ENCODE measurements at places on chromosomes 3 and 15.
A peak's percentile ranks its signal among the peaks of the same experiment; 100 is the strongest.

DNA sequence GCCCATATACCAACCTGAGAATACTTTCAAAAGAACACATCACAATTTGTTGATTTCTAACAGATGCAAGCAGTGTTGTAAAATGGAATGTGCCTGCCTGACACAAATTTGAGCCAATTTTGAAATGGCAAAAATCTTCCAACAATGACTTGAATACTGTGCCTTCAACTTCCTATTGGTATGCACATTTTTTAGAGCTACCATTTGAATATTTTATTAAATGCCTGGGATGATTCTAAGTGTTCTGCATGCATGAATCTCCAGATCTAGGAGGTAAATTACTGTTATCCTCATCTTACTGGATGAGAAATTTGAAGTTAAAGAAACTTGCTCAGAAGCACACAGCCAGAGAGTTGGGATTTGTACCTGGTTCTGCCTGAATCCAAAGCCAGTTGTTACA is 282.8 kb upstream of the LRRN1 start:
- no peak for DNase-seq

- peak; percentile 48 for DNase-seq
Observed at GRCh38 chr15:99906793-99907192, 173.6 kb upstream of the LYSMD4 start.

DNA sequence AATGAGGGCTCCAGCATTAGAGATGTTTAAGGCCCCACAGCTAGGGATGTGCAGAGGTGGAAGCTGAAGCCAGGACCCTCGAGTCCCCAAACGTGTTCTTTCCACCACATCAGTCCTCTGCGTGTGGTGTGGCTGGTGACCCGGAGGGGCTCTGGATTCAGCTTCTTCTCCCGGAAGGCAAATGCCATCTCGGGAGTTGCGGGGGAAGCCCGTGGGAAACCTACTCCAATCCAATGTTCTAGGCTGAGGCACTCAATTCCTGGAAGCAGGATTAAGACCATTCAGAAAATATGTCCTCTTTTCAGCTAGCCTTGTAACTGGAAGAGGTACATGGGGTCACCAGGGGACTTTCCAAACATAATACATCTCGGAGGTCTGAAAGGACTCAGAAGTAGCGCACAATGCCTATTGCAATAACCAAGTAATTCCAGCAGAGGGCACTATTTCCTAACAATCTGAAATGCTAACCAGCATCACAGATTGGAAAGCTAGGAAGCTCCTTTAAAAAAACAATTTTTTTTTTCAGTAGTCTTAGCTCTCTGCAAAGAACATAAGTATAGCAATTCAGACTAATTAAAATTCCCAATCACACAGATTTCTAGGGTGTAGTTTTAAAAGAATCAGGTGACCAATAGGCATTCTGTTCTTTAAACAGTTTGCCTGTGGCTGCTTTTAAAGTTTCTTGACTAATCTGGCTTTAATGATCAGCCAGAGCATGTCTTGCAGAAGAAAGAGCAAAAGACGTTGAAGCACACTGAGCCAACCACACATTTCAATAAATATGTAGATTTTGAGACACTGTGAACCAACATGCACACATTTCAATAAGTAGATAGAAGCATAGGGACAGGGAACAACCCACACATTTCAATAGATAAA is 36.1 kb downstream of the BNC1 start:
- peak; percentile 20 for DNase-seq

DNA sequence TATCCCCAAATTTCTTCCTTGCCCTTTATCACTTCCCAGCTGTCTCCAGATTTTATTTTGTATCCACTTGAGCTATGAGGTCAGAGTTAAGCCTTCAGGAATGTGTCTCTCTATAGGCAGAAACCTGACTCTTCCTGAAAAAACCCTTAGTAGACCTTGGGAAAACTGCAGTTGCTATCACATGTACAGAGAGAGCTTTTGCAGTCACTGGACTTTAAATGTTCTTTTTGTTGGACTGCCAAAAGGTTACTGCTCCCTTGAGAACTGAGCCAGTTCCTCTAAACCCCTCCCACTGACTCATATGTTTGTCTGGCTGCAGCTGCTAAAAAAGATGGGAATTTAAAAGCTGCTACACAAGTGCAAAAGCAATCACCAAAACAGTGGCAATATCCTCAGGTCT is 169.1 kb upstream of the CCDC54 start:
- DNase-seq, result peak; percentile 62

- no peak for DNase-seq
Observed at GRCh38 chr15:58021332-58022230, 43.9 kb downstream of the ALDH1A2 start.

DNA sequence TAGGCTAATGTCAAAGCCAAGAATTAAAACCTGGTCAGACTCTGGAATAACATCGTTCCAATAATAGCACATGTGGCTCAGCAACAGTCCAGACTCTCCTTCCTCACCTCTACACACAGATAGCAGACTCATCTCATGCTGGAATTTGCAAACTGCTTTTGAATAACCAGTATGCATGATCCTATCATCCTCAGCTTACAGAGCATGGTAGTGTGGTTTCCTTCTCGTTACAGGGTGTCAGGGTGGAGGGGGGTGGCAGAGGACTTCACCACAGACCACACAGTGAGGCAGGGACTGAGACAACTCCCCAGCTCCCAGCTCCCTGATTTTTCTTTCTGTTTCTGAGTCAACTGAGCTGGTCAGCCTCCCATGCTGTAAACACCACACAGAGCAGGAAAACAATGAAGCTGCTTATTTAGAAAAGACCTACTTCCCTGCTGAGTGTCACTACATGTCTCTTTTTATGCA is 101.6 kb downstream of the RPL22L1 start:
- no peak for DNase-seq

DNA sequence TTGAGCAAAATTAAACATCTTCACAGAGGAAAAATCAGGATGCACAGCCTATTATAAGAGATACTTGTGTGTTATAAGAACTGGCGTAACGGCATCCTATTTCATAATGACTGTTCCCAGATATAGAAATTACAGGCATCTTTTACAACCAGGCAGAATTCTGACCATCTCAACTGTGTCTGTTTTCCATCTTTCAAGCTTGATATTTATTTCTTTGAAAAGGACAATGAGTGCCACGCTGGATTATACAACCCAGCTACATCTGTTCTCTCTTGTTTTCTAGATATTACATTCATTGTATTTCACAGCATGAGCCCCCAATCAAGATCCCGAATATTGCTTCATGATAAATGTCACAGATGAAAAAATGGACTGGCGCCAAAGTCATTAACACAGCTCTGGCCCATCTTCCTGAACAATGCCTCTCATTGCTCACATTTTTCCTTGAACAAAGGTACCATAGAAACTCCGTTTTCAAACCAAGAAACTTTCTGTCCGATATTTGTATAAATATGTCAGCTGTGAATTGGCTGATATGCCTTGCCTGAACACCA is 420.6 kb downstream of the TBL1XR1 start:
- no peak for DNase-seq

GRCh38 chr3:191775451-191776233 is 314.7 kb downstream of the PYDC2 start:
- DNase-seq, result peak; percentile 82

DNA sequence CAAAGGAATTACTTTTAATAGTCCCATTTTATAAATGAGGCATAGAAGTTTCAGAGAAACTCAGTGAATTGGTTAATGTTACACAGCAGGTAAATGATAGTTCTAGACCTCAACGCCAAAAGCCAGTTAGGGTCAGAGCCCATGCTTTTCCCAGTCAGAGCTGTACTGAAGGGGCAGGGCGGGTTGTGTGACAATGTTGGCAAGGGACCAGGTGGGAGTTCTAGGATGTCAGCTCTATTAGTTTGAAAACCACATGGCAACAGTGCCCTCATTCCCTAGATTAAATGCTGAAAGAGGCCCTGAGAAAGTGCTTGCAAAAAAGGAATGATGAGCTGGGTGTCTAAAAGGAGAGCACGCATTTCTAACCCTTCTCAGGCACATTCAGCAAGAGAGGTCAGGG is 65.4 kb upstream of the EPHB1 start:
- no peak for DNase-seq

GRCh38 chr3:181741417-181741816 is 29.7 kb downstream of the SOX2 start:
- DNase-seq, result no peak

DNA sequence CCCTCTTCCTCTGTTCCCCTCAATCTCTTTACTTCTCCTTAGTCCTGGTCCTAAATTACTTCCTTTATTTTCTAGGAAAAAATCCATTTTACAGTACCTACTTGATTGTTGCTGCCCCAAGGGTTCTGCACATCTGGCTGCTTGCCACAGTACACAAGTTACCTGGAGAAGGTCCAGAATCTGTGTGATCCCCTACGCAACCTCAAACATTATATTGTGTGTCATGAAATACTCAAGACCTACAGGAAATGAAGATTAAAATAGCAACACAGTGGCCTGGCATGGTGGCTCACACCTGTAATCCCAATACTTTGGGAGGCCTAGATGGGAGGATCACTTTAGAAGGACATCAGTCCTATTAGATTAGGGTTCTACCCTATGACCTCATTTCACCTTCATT is 48.7 kb downstream of the PRKAR2A start:
- DNase-seq, result no peak

DNA sequence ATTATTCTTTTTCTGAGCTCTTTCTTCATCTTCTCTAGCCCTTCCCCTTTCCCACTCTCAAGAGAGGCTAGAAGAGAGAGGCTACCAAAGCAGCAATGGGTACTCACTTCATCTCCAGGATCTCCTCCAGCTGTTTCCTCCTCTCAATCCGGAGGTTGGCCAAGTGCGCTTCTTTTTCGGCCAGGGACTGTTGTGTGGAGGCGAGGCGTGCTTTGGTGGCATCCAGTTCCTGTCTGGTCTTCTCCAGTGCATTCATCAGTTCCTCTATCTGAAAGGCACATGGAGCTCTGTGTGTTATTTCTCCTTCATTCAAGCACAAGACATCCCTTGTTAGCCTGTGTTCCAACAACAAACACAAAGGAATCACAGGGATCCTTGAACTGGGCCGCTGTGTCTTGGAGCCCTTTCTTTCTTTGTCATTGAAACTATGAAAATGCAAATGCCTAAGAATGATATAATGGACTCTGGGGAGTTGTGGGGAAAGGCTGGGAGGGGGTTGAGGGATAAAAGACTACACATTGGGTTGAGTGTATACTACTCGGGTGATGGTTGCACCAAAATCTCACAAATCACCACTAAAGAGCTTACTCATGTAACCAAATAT is 401.3 kb upstream of the WNT5A start:
- DNase-seq, result no peak

DNA sequence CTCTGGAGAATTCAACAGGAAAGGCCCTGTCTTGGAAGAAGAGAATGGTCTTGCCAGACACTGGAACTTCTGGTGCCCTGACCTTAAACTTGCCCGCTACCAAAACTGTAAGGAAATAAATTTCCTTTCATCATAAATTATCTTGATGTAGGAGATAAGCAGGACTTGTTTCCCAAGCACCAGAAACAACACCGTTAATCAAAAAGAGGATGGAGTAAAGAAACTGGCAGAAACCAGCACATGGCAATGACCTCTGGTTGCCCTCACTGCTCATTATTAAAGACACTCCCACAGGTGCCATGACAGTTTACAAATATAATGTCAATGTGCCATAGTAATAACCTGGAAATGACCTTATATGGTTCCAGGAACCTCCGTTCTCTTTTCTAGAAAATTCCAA is 426.1 kb downstream of the EDEM1 start:
- DNase-seq, result no peak

DNA sequence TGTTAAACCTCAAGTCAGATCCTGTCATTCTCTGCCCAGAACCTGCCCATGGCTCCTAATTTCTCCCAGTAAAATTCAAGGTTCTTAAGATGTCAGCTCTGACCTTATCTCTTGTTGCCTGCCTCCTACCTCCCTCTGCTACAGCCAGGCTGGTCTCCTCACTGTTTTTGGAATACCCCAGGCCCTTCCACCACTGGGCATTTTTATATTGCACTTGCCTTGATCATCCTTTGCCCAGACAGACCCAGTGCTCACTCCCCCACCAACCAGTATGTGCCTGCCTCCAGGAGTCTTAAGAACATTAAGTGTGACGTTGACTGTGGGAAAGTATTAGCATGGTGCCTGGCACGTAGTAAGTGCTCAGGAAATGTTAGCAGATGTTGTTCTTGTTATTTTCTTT is 3.1 kb downstream of the MITF start:
- DNase-seq, result no peak

- no peak for DNase-seq
Observed at GRCh38 chr3:119330181-119330580, 36.0 kb downstream of the ARHGAP31 start.

- DNase-seq, result no peak
Observed at GRCh38 chr3:66138336-66139313, 82.2 kb upstream of the SLC25A26 start.

DNA sequence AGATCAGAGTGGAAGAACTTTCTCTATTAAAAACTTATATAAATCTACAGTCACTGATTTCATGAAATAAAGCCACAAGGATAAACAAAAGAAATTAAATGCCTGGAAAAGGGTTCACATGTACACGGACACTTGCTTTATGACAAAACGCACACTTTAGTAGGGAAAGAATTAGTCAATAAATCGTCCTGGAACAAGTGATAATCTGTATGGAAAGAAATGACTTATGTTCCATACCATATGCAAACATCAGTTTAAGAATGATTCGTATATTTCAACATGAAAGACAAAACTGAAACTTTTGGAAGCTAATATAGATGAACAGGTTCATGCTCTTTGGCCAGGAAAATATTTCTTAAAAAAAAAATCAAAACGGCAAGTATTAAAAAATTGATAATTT is 40.2 kb downstream of the MEF2A start:
- no peak for DNase-seq

DNA sequence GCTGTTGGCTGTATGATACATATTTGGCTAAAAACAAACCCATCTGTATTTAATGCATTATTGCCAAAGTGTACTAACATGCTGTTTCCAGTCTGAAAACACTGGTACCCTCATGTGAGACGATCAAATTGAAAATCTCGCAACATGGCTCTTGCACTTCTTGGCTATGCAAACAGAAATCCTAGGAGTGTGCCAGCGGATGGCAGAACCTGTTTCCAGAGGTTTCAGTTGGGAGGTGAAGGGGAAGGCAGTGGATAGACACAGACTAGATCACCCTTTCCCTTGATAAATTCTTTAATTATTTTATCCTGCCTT is 350.3 kb downstream of the TUSC7 start:
- DNase-seq, result no peak

DNA sequence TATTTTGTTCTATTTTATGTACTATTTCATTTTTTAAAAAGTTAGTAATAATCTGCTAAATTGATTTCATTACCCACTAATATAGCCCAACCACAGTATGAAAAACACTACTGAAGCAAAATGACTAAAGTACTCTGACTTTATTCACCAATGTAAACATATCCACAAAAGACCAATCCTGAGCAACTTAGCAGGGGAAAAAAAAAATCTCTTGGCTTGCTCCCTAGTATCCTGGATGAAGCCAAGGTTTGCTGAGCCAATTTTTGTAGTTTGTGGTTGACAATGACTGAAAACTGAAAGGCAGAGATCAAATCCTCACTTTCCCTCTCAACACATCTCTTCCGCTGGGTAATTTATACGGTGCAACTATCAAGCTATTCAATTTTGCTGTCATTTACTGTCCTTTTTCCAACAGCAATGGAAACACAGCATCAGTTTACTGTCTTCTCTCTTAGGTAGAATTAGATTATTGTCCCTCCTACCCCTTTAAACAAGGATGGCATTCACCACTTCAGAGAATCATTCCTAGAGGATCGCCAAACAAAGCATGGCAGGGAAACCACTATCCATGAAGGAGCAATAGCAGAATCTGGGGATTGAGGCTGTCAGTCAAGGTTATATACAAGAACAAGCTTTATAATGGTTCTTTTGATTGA is 149.7 kb downstream of the THRB start:
- DNase-seq, result no peak
